ENCODE measurements at places on chromosomes 3 and 15. TPM values are rescaled to one million over a fixed set of nuclear protein-coding genes. Genes with fewer than 3 reads are reported as not detected.

- peak overlapping the region; percentile 9 for H3K27ac ChIP-seq
- H3K4me3 ChIP-seq: no peak overlapping the region
- no peaks in the 10 kb centered on the region for H3K27me3 ChIP-seq
- DNase-seq: peak; percentile 85
- H3K4me1 ChIP-seq: peaks cover 40% of the 10 kb centered on the region
- H3K36me3 ChIP-seq: no peaks in the 10 kb centered on the region
Measured at GRCh38 chr3:50274371-50275104, 4.3 kb upstream of the LSMEM2 start.

GRCh38 chr15:76345880-76346668 lies 9.5 kb downstream of the ISL2 start:
- H3K4me1 ChIP-seq: peaks cover 2% of the 10 kb centered on the region
- no peaks in the 10 kb centered on the region for H3K36me3 ChIP-seq
- H3K27me3 ChIP-seq: peaks cover 49% of the 10 kb centered on the region
- peak overlapping the region; percentile 26 for H3K4me3 ChIP-seq
- peak; percentile 71 for DNase-seq

- no peak overlapping the region for H3K4me3 ChIP-seq
- no peak for DNase-seq
- H3K36me3 ChIP-seq: no peaks in the 10 kb centered on the region
- no peak overlapping the region for H3K27ac ChIP-seq
- no peaks in the 10 kb centered on the region for H3K4me1 ChIP-seq
Measured at GRCh38 chr3:8760506-8760905, 8.9 kb downstream of the OXTR start.

CD200 gene
- total RNA-seq: 4.4 TPM

ADGRG7 gene
- total RNA-seq: 111 TPM

GOLGA8K gene
- not detected for total RNA-seq

LRRK1 gene
- 49.2 TPM for total RNA-seq

- no peak overlapping the region for H3K27ac ChIP-seq
- no peaks in the 10 kb centered on the region for H3K4me1 ChIP-seq
- H3K4me3 ChIP-seq: no peak overlapping the region
- DNase-seq: no peak
Measured at GRCh38 chr3:13780432-13781176, 99.3 kb downstream of the WNT7A start.

SPATA12 gene
- total RNA-seq: not detected

DNA sequence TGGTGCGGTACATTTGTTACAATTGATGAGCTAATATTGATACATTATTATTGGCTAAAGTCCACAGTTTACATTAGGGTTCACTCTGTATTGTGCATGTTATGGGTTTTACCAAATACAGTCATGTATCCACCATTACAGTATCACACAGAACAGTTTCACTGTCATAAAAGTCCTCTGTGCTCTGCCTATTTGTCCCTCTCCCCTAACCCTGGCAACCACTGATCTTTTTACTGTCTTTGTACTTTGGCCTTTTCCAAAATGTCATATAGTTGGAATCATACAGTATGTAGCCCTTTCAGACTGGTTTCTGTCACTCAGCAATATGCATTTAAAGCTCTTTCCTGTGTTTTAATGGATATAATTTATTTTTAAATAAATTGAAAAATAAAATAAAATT lies 83.1 kb upstream of the SLC4A7 start:
- H3K4me1 ChIP-seq: no peaks in the 10 kb centered on the region
- H3K27me3 ChIP-seq: no peaks in the 10 kb centered on the region
- H3K4me3 ChIP-seq: no peak overlapping the region
- no peaks in the 10 kb centered on the region for H3K36me3 ChIP-seq
- H3K27ac ChIP-seq: no peak overlapping the region

ACVR2B gene
- 8.6 TPM for total RNA-seq

- no peaks in the 10 kb centered on the region for H3K4me1 ChIP-seq
- H3K4me3 ChIP-seq: peak within 1 kb of the TSS; percentile 56
- DNase-seq: peak; percentile 37
- H3K36me3 ChIP-seq: no peaks in the 10 kb centered on the region
- no peaks in the 10 kb centered on the region for H3K27me3 ChIP-seq
Measured at GRCh38 chr15:34038871-34039789, at the start of gene AVEN. TSS of gene AVEN (minus strand) at chr15:34039204. CDS start at chr15:34039046, 158 bp downstream.

ZNF385D gene
- total RNA-seq: 1.3 TPM

- H3K36me3 ChIP-seq: no peaks in the 10 kb centered on the region
- no peaks in the 10 kb centered on the region for H3K27me3 ChIP-seq
- no peak overlapping the region for H3K27ac ChIP-seq
- no peak for DNase-seq
Measured at GRCh38 chr15:92226020-92226612, 167.6 kb upstream of the ST8SIA2 start.

KBTBD13 gene
- total RNA-seq: 0.38 TPM

TUSC7 gene
- total RNA-seq: not detected

- no peaks in the 10 kb centered on the region for H3K4me1 ChIP-seq
- no peak overlapping the region for H3K27ac ChIP-seq
- no peaks in the 10 kb centered on the region for H3K36me3 ChIP-seq
- H3K4me3 ChIP-seq: no peak overlapping the region
- H3K27me3 ChIP-seq: no peaks in the 10 kb centered on the region
Measured at GRCh38 chr3:161567577-161568361, 71.2 kb downstream of the OTOL1 start.

DNA sequence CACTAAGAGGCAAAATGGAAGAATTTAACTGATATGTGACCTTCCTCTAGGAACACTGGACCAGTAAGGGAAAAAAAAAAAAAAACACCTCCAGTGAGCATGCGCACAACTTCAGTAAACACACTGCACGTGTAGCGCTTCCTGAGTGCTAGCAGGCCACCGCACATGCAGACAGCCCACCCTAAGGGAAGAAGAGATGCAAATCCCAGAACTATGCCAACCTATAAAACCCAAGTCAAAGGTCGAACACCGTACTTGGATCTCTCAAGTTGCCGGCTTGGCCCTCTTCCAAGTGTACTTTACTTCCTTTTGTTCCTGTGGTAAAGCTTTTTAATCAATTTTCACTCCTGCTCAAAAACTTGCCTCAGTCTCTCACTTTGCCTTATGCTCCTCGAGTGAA lies 64.5 kb upstream of the CADPS start:
- no peaks in the 10 kb centered on the region for H3K4me1 ChIP-seq
- no peak overlapping the region for H3K27ac ChIP-seq
- no peaks in the 10 kb centered on the region for H3K27me3 ChIP-seq
- no peak for DNase-seq

- H3K27me3 ChIP-seq: no peaks in the 10 kb centered on the region
- no peak for DNase-seq
- no peak overlapping the region for H3K4me3 ChIP-seq
- no peaks in the 10 kb centered on the region for H3K4me1 ChIP-seq
- H3K27ac ChIP-seq: no peak overlapping the region
Measured at GRCh38 chr3:40324621-40325020, 15.1 kb downstream of the EIF1B start.

- H3K27me3 ChIP-seq: no peaks in the 10 kb centered on the region
- no peaks in the 10 kb centered on the region for H3K36me3 ChIP-seq
Measured at GRCh38 chr15:67940324-67940719, 100.5 kb upstream of the RNU6-1 start.

GRCh38 chr3:8635125-8635524 lies 9.5 kb downstream of the SSUH2 start:
- H3K27ac ChIP-seq: no peak overlapping the region
- H3K36me3 ChIP-seq: no peaks in the 10 kb centered on the region
- DNase-seq: no peak

GOLGA8N gene
- 61.9 TPM for total RNA-seq

DAPK2 gene
- total RNA-seq: 83.4 TPM

GRCh38 chr3:30135190-30135589 lies 471.2 kb upstream of the TGFBR2 start:
- no peaks in the 10 kb centered on the region for H3K27me3 ChIP-seq
- no peaks in the 10 kb centered on the region for H3K4me1 ChIP-seq
- no peak for DNase-seq
- no peak overlapping the region for H3K27ac ChIP-seq

GOLGA6A gene
- total RNA-seq: 0.38 TPM

GRCh38 chr15:40942337-40942854 lies 10.9 kb upstream of the CHAC1 start:
- peak overlapping the region; percentile 53 for H3K4me3 ChIP-seq
- H3K27me3 ChIP-seq: no peaks in the 10 kb centered on the region
- H3K4me1 ChIP-seq: peaks cover 33% of the 10 kb centered on the region
- no peaks in the 10 kb centered on the region for H3K36me3 ChIP-seq
- H3K27ac ChIP-seq: peak overlapping the region; percentile 94

- no peaks in the 10 kb centered on the region for H3K27me3 ChIP-seq
- H3K4me1 ChIP-seq: no peaks in the 10 kb centered on the region
- no peaks in the 10 kb centered on the region for H3K36me3 ChIP-seq
- H3K4me3 ChIP-seq: no peak overlapping the region
- no peak overlapping the region for H3K27ac ChIP-seq
Measured at GRCh38 chr3:82423268-82424030, 662.0 kb upstream of the GBE1 start.

DNA sequence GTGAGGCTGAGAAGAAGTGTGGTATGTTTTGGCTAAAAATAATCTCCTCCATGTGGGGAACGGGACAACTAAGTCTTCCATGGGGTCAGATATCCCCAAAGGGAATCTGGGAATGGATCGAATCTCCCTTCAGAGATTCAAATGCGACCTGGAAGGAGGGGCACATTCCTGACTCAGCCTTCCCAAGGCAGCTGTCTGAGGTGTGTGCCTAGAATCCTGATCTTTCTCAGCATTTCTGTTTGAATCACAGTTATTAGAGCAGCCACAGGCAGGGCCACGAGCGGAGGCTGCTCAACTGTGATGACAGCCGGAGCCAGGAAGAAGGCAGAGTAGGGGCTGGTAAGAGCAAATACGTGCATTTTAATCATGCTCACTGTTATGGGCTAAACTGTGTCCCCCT lies 135.1 kb downstream of the ADAMTS17 start:
- H3K4me1 ChIP-seq: no peaks in the 10 kb centered on the region
- DNase-seq: no peak

DNA sequence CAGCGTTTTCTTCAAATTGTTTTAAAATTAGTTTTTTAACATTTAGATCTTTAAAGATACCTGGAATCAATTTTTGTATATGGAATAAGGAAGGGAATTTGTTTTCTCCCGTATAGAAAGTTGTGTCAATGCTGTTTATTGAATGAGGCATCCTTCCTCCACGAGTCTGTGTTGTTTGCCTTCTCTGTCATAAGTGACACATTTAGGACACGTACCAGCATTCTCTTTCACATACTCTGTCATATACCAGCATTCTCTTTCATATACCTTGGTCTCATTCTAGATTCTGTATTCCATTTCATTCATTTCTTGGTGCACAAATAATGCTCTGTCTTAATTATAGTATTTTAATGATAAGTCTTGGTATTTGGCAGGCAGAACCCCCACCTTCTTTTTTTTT lies 10.3 kb downstream of the ATP11B start:
- H3K27ac ChIP-seq: no peak overlapping the region
- H3K27me3 ChIP-seq: no peaks in the 10 kb centered on the region

GRCh38 chr3:45595364-45596195 lies 1.0 kb downstream of the LIMD1 start:
- H3K27me3 ChIP-seq: no peaks in the 10 kb centered on the region
- peak overlapping the region; percentile 26 for H3K4me3 ChIP-seq
- peaks cover 11% of the 10 kb centered on the region for H3K4me1 ChIP-seq

- no peak overlapping the region for H3K27ac ChIP-seq
- no peak overlapping the region for H3K4me3 ChIP-seq
- no peaks in the 10 kb centered on the region for H3K36me3 ChIP-seq
Measured at GRCh38 chr3:147361454-147362420, 44.6 kb downstream of the ZIC4 start.

- no peak overlapping the region for H3K27ac ChIP-seq
- no peak for DNase-seq
- H3K36me3 ChIP-seq: no peaks in the 10 kb centered on the region
- no peaks in the 10 kb centered on the region for H3K4me1 ChIP-seq
- no peaks in the 10 kb centered on the region for H3K27me3 ChIP-seq
Measured at GRCh38 chr3:64111872-64112271, 88.6 kb upstream of the PSMD6 start.

GRAMD2A gene
- 21.0 TPM for total RNA-seq

MYO5C gene
- total RNA-seq: 38.1 TPM

DNA sequence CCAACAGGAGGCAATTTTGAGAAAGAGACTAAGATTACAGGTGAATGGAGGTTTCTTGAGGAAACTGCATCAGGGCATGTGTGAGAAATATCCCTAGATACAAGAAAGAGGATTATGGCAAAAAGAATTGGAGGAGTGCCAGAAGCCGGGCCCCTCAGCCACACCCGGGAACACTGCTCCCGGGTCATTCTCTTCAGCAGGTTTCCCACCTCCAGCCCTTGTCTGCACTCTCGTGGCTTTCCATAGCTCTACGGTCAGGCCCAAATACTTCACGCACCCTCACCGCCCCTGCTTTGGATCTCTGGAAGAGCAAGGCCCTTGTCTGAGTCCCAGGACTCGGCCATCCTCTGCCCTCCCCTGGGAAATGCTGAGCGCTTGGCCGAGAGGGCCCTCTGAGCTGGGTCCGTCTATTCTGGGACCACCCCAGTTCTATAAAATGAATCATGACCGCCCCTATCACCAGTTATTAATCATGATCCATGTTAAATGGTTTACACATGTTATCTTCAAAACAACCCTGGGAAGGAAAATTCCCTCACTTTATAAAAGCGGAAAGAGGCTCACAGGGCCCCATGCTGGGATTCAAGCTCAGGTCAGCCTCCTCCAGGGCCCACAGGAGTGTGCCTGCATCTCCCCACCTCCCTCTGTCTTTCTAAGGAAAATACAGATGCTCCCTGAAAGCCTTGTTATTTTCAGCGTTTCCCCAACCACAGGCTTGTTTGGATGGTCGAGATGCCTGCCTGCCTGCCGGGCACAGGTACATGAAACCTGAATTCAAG lies 38.8 kb upstream of the SPTBN5 start:
- H3K4me3 ChIP-seq: no peak overlapping the region
- H3K27ac ChIP-seq: no peak overlapping the region
- H3K36me3 ChIP-seq: no peaks in the 10 kb centered on the region
- DNase-seq: no peak

ROPN1B gene
- total RNA-seq: not detected

DNA sequence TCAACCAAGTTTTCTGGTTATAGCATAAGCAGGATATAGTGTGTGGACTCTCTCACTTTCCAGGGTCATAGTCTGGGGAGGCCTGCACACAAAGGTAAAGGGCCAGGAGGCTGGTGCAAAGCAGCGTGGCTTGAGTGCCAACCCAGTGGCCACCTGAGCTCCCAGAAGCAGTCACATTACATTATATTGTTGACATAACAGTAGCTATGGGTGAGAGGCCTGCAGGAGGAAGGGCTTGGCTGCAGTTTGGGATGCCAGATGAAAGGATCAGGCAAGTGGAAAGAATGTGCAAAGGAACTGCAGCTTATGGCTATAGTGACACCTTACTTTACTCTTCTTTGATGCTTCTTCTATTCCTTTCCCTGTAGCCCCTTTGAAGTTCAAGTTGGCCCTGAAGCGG lies 96.5 kb downstream of the FLNB start:
- no peak overlapping the region for H3K4me3 ChIP-seq
- no peaks in the 10 kb centered on the region for H3K27me3 ChIP-seq
- no peaks in the 10 kb centered on the region for H3K4me1 ChIP-seq
- H3K27ac ChIP-seq: no peak overlapping the region
- DNase-seq: no peak

ANKDD1A gene
- total RNA-seq: 13.2 TPM

RLBP1 gene
- total RNA-seq: not detected

- peaks cover 17% of the 10 kb centered on the region for H3K36me3 ChIP-seq
- no peak for DNase-seq
- H3K27ac ChIP-seq: no peak overlapping the region
- H3K27me3 ChIP-seq: no peaks in the 10 kb centered on the region
- H3K4me1 ChIP-seq: no peaks in the 10 kb centered on the region
Measured at GRCh38 chr15:100999369-100999768, 80.2 kb downstream of the LRRK1 start.

GRCh38 chr15:99571299-99571698 lies 5.5 kb downstream of the MEF2A start:
- DNase-seq: no peak
- H3K4me3 ChIP-seq: no peak overlapping the region
- H3K27me3 ChIP-seq: no peaks in the 10 kb centered on the region
- peaks cover 4% of the 10 kb centered on the region for H3K4me1 ChIP-seq

PODXL2 gene
- 10.7 TPM for total RNA-seq

GOLGA8H gene
- total RNA-seq: not detected

All from Peyer's patch (tissue), 4 donors.